ENCODE measurements at places on chromosomes 12 and 14. TPM values are rescaled to one million over a fixed set of nuclear protein-coding genes. Genes with fewer than 3 reads are reported as not detected.

Gene PYGL
- 101 TPM for total RNA-seq

Gene KRT73
- total RNA-seq, result not detected

Gene TCL1A
- not detected for total RNA-seq

Gene KRT85
- not detected for total RNA-seq

- DNase-seq, result no peak
Observed at GRCh38 chr12:66549050-66549389, 129.9 kb downstream of the GRIP1 start.

DNA sequence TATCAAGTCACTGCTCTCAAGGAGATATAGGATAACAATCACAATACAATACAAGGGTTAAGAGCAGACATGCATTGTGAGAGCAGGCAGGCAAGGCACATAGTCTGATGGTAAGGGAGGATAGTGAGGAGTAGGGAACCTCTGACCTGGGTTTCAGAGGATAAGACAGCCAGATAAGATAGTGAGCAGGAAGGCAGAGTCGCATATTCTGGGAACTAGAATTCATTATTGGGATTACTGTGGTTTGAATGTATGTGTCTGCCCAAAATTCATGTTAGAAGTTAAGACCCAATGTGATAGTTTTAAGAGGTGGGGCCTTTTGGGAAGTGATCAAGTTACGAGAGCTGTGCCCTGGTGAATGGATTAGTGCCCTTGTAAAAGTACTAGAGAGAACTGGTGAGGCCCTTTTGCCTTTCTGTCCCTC, 14.4 kb upstream of the ATF1 start:
- DNase-seq, result no peak

DNA sequence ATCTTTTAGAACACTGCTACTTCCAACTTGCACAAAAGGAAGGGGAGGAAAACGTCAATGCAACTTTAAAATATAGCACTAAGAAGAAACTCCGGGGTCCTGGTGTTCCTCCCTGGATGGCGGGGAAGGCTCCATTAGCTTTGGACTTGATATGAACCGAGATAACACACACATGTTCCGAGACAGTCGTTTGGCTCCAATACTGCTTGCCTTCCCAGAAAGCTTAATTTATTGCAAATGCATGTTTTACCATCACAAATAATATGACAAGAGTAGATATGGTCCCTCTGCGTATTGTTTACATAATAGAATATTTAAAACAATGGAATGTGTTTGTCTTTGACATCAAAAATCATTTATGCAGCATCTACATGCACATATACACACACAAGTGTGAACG, 87.6 kb upstream of the CLMN start:
- no peak for DNase-seq

GRCh38 chr14:99679543-99679942, 4.6 kb upstream of the CYP46A1 start:
- no peak for DNase-seq

- no peak for DNase-seq
Observed at GRCh38 chr14:100176811-100177327, 17.4 kb upstream of the DEGS2 start.

Data from LHCN-M2 (cell line).